ENCODE measurements at places on chromosomes 16 and 17.

DNA sequence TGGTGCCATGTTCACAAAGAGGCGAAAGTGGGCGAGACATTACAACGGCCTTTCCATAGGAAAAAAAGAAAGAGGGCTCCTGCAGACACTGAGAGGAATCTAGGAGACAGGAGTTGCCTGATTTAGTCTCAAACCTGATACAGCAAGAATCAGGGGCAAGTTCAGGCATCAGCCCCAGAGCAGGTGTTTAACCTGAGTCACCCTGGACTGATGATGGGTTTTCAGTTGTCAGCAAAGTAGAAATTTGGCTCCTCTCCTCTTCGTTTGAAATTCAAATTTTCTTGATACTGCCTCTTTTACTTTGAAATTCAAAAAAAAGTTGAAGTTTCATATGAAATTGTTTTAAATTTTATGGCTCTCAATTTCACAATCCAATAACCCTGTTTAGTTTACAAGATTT lies 189.5 kb downstream of the ABCC12 start:
- H3K27me3 ChIP-seq: no peaks in the 10 kb centered on the region
- H3K36me3 ChIP-seq: no peaks in the 10 kb centered on the region
- no peak overlapping the region for H3K4me3 ChIP-seq
- no peak for DNase-seq
- no peaks in the 10 kb centered on the region for H3K4me1 ChIP-seq

DNA sequence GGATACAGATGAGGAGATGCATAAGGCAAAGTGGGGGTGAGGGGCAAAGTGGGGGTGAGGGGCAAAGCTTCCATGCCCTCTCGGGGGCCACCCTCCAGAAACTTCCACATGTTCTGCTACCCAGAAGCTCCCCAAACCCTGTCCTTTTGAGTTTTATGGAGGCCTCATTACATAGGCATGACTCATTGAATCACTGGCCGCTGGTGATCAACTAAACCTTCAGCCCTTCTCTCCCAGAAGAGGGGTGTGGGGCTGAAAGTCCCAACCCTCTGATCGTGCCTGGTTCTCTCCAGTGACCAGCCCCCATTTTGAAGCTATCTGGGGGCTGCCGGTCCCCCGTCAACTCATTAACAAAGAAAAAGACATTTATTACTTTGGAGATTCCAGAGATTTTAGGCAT lies 27.5 kb downstream of the ITGAE start:
- no peaks in the 10 kb centered on the region for H3K27me3 ChIP-seq
- H3K4me3 ChIP-seq: no peak overlapping the region
- peaks cover 9% of the 10 kb centered on the region for H3K36me3 ChIP-seq
- H3K27ac ChIP-seq: no peak overlapping the region

DNA sequence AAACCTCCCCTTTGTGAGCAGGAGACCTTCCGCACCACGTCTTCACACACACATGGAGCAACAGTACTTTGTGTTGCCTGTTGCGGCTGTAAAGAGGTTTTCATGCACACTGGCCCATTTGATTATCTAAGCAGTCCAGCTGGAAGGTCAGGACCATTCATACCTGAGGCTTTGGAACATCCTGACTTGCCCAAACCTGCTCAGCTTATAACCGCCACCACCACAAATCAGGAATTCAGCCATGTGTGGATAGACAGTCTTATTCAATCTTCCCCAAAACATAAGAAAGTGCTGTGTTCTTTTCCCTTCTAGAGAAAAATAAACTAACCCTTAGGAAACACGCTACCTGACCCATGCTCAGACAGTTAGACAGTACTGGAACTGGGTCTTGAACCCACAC lies 81.6 kb upstream of the XYLT1 start:
- peaks cover 34% of the 10 kb centered on the region for H3K27me3 ChIP-seq
- DNase-seq: no peak
- H3K27ac ChIP-seq: no peak overlapping the region
- H3K36me3 ChIP-seq: peaks cover 2% of the 10 kb centered on the region
- H3K4me3 ChIP-seq: no peak overlapping the region

DNA sequence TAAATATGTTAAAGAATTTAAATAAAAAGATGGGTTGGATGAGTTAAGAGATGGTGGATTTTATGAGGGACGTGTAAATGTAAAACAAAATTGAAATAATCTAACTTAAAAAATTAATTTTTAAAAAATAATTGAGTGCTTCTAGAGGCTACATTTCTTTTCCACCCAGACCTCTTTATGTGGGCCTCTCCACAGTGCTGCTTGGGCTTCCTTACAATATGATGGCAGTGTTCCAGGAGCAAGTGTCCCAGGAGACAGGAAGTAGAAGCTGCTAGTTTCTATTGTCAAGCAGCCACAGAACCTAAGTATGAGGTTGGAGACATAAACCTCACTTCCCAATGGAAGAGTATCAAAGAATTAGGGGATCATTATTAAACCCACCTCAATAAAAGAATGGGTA lies 205.7 kb upstream of the CPHXL start:
- no peak for DNase-seq
- H3K27me3 ChIP-seq: no peaks in the 10 kb centered on the region
- no peak overlapping the region for H3K27ac ChIP-seq
- H3K4me1 ChIP-seq: no peaks in the 10 kb centered on the region
- H3K36me3 ChIP-seq: no peaks in the 10 kb centered on the region
- no peak overlapping the region for H3K4me3 ChIP-seq

GRCh38 chr17:7634384-7634783 lies 4.4 kb downstream of the SHBG start:
- no peaks in the 10 kb centered on the region for H3K36me3 ChIP-seq
- H3K4me3 ChIP-seq: no peak overlapping the region
- DNase-seq: no peak
- no peaks in the 10 kb centered on the region for H3K27me3 ChIP-seq
- no peaks in the 10 kb centered on the region for H3K4me1 ChIP-seq

DNA sequence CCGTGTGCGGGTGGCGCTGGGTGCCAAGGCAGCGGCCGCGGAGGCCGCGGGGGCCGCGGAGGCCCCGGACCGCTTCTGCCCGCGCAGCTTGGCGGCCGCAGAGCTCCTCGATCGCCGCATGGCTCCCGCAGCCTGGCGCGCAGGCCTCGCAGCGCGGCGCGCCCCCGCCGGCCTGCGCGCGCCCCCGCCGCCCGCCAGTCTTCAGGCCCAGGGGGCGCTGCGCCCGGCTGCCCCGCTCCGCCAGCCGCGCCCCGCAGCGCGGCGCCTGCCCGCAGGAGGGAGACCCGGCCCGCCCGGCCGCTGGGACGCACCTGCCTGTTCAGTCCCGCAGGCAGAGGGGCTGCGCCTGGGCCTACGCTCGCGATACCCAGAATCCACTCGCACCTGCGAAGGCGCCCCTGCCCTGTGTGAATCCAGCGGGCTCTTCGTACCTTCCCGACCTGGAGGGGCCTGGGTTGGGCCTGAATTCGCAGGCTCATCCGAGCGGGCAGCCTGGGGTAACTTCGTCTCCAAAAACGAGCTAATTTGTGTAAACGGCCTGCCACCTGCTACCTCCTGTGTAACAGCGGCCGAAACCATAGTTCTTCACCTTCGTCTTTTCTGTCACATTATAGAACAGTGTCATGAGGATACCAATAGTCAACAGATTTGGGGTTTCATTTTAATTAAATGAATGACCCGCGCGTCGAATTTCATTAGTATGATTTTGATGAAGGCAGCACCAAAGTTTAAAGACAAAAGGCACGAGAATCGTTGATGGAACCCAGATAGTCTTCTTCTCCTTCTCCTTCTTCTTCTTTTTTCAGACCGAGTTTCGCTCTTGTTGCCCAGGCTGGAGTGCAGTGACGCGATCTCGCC lies at the start of gene CENPV:
Gene CENPV, minus strand, starts transcription at position 153 of the 858 bp plus-strand sequence. Its CDS starts 33 bp downstream, at position 120.
- H3K27ac ChIP-seq: peak within 1 kb of the TSS; percentile 67

GRCh38 chr16:47142486-47142820 lies 1.3 kb downstream of the NETO2 start:
- peaks cover 12% of the 10 kb centered on the region for H3K27me3 ChIP-seq
- peaks cover 19% of the 10 kb centered on the region for H3K4me1 ChIP-seq
- no peak for DNase-seq
- no peak overlapping the region for H3K27ac ChIP-seq

DNA sequence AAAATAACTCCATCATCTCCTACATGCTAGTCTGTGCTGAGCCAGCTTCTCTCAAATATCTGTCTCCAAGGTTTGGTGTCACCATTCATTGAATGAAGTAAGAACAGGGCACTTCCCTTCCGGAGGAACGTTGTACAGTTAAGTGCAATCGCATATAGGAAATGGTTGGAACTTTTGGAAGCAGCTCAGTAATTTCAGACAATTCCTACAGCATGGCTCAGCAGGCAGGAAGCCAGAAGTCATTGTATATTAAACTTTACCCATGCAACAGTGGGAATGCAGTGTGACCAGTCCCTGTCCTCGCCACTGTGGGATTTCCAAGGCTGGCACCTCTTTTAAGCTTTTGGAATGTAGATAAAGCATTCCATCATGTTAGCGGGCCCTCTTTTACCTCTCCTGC lies 51.1 kb upstream of the MYH2 start:
- H3K36me3 ChIP-seq: no peaks in the 10 kb centered on the region
- H3K4me3 ChIP-seq: no peak overlapping the region
- no peak overlapping the region for H3K27ac ChIP-seq
- no peaks in the 10 kb centered on the region for H3K4me1 ChIP-seq

- H3K4me3 ChIP-seq: no peak overlapping the region
- no peaks in the 10 kb centered on the region for H3K27me3 ChIP-seq
- H3K36me3 ChIP-seq: peaks cover 17% of the 10 kb centered on the region
- H3K27ac ChIP-seq: no peak overlapping the region
These were observed 36.8 kb downstream of the CPD start for GRCh38 chr17:30415491-30415890.

GRCh38 chr16:21703156-21703555 lies 39.4 kb downstream of the OTOA start:
- H3K27me3 ChIP-seq: no peaks in the 10 kb centered on the region
- no peak overlapping the region for H3K4me3 ChIP-seq
- peaks cover 2% of the 10 kb centered on the region for H3K36me3 ChIP-seq
- DNase-seq: no peak
- H3K27ac ChIP-seq: no peak overlapping the region

DNA sequence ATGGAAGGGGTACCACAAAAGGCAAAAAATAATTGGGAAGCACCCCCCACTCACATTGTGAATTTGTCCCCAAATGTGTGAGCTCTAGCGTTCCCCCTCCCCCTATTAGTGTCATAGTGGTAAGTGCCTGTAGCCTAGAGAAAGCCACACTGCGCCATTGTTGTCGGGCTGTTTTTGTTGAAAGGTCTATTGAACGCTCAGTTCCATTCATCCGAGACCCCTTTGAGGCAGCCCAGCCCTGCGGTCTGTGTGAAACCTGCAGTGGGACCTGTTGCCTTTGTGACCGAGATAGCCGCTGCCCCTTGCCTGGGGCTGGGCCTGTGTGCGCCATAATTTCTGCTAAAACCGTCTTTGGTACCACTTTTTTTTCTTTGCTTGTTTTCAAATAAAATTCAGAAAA lies 3.0 kb downstream of the JPT2 start:
- H3K27ac ChIP-seq: peak overlapping the region; percentile 44
- no peak overlapping the region for H3K4me3 ChIP-seq
- H3K36me3 ChIP-seq: peaks cover 7% of the 10 kb centered on the region
- peaks cover 21% of the 10 kb centered on the region for H3K4me1 ChIP-seq
- DNase-seq: no peak
- H3K27me3 ChIP-seq: no peaks in the 10 kb centered on the region

DNA sequence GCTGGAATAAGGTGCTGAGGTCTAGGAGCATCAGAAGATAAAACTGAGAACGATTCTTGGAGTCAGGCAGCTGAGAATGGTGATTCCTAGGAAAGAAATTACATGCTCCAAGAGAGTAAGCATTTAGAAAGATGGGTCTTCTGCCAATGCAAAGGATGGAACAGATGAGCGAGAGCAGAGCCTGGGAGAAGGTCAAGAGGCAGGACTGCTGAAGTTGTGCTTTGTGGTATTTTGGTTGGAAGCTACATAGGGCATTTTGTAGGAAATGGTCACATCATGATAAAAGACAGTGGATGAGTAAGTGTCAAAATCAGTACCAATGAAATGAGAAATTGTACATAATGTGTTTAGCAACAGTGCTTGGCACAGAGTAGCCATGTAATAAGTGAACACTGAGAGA lies 1.4 kb upstream of the CRYM start:
- H3K4me3 ChIP-seq: no peak overlapping the region
- H3K27ac ChIP-seq: no peak overlapping the region
- DNase-seq: no peak
- peaks cover 92% of the 10 kb centered on the region for H3K27me3 ChIP-seq
- peaks cover 12% of the 10 kb centered on the region for H3K4me1 ChIP-seq
- no peaks in the 10 kb centered on the region for H3K36me3 ChIP-seq

GRCh38 chr17:38601539-38602351 lies 4.0 kb downstream of the SRCIN1 start:
- H3K4me3 ChIP-seq: no peak overlapping the region

DNA sequence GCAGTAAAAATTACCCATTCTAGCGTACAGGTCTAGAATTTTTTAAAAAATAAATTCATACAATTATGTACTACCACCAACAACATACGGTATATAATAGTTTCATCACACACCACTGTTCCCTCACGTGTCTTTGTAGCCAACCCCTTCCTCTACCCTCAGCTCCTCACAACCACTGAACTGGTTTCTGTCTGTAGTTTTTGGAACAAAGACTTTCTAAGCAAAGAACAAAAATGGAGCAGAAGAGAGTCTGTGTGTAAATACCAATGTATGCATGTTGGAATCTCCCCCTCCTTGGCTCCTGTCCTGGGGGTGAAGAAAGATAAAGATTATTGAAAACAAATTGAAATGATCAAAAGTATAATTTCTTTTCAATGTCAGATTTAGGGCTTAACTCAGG lies 31.9 kb upstream of the CCR7 start:
- peaks cover 46% of the 10 kb centered on the region for H3K4me1 ChIP-seq
- no peak overlapping the region for H3K4me3 ChIP-seq
- H3K27ac ChIP-seq: peak overlapping the region; percentile 96
- peaks cover 7% of the 10 kb centered on the region for H3K36me3 ChIP-seq

GRCh38 chr16:3349175-3349574 lies 6.5 kb upstream of the OR2C1 start:
- H3K4me1 ChIP-seq: no peaks in the 10 kb centered on the region
- no peaks in the 10 kb centered on the region for H3K27me3 ChIP-seq
- peaks cover 1% of the 10 kb centered on the region for H3K36me3 ChIP-seq
- no peak for DNase-seq

- H3K4me1 ChIP-seq: no peaks in the 10 kb centered on the region
- H3K27me3 ChIP-seq: no peaks in the 10 kb centered on the region
- H3K27ac ChIP-seq: no peak overlapping the region
- H3K36me3 ChIP-seq: peaks cover 46% of the 10 kb centered on the region
- H3K4me3 ChIP-seq: no peak overlapping the region
These were observed 27.9 kb downstream of the CDR2 start for GRCh38 chr16:22346483-22346882.

DNA sequence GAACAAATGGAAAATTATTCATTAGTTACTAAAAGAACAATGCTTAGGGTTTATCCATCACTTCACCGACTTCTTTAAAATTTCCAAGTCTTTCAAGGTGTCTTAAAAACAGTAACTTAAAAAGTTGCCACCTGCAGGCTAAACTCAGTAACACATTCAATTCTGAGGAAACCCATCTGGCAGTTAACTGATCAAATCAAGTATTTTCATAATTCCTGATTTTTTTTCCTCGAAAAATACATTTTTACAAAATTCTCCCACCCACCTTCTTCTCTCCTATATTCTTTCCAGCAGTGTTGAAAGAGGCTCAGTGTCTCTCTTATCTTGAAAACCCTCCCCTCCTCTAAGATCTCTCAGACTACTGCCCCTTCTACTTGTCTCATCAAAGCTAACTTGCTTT lies 29.9 kb downstream of the PARN start:
- no peak overlapping the region for H3K27ac ChIP-seq
- peaks cover 56% of the 10 kb centered on the region for H3K36me3 ChIP-seq
- no peak overlapping the region for H3K4me3 ChIP-seq
- DNase-seq: no peak
